GM12892 (cell line): ENCODE measurements at places on chromosomes 3 and 15.

GRCh38 chr15:64683378-64683777, 92.0 kb downstream of the RBPMS2 start:
- DNase-seq, result no peak

- DNase-seq, result no peak
Measured at GRCh38 chr3:188008582-188009213, 145.3 kb upstream of the LPP start.

DNA sequence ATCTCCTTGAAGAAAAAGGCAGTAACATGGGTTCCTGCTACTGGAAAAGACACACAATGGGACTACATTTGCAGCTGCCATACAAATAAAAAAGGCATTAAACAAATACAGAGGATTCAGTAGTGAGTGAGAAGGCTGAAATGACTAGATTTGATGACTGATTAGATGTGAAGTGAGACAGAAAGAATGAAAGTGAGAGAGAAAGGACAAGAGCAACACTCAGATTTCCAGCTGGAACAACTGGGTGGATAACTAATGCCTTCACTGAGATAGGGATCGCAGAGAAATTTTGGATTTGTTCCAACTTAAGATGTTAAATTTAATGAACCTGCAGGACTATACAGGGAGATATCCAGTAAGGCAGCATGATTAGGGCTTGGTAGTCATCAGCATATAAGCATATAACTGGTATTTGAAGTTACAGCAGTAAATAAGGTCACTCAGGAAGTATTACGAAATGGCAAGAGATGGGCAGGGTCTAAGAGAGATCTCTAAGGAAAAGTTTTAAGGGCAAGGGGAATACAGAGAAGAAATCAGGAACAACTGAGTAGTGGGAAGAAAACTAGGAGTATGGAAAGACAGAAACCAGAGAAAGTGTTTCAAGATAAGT, 8.2 kb downstream of the OSBPL11 start:
- DNase-seq, result no peak

- DNase-seq, result no peak
Measured at GRCh38 chr15:76988867-76989780, 5.8 kb upstream of the PSTPIP1 start.
